ENCODE measurements at places on chromosomes 5 and 9.

DNA sequence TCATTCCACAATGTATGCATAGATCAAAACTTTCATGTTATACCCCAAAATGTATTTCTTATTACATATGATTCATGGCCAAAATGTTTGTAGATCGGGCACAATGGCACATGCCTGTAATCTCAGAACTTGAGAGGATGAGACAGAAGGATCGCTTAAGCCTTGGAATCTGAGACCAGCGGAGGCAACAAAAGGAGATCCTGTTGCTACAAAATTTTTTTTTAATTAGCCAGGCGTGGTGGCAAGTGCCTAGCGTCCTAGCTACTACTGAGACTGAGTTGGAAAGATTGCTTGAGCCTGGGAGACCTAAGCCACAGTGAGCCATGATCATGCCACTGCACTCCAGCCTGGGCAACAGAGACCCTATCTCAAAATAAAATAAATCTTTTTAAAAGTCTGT lies 89.9 kb downstream of the MAPKAP1 start:
- no peak for DNase-seq

DNA sequence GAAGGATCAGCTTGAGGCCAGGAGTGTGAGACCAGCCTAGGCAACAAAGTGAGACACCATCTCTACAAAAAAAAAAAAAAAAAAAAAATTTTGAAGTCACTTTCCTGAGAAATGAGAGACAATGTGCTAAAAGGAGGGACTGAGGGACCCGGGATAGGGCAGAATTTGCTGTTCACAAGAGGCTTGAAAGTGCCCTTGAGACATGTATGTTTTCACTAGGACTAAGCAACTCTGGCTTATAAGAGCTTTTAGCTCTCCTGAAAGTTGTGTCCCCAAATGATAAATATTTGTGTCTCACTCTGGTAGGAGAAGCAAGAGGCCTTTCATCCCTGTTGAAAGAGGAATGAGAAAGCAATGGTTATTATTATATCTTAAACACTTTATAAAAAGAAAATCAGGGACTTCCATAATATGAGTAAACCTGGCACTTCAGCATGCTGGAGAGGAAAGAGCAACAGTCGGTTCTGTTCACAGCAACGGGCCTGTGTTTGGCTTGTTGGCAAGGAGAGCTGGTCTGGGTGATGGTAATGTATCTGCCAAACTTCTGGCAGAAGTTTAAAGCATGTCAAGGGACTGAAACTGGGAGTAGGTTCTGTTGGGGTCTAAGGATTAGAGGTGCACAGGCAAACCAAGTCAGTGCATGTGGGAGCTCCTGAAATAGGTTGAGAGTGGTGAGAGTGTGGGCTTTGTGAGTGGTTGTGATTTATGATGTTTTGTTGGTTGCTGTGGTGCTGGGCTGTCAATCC lies 32.2 kb downstream of the ENTREP1 start:
- DNase-seq: no peak

DNA sequence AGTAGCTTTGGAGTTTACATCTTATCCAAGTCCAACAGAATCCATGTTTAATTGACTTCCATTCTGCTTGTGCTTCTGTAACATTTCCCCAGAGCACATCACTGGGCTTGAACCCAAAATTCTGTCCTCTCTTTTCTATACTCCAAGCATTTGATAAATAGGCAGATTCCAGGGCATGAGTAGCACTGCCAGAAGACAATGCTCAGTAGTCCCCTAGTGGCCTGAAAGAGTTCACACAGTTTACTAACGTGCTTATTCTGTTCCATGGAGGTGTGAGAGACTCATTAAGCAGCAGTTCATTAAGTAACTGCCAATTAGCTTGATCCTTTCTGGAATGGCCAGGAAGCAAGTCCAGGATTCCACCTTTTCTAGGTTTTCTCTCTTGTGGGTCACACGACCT lies 9.4 kb upstream of the GABRA6 start:
- no peak for DNase-seq

GRCh38 chr9:28471261-28471660 lies 898.0 kb upstream of the C9orf72 start:
- DNase-seq: no peak

DNA sequence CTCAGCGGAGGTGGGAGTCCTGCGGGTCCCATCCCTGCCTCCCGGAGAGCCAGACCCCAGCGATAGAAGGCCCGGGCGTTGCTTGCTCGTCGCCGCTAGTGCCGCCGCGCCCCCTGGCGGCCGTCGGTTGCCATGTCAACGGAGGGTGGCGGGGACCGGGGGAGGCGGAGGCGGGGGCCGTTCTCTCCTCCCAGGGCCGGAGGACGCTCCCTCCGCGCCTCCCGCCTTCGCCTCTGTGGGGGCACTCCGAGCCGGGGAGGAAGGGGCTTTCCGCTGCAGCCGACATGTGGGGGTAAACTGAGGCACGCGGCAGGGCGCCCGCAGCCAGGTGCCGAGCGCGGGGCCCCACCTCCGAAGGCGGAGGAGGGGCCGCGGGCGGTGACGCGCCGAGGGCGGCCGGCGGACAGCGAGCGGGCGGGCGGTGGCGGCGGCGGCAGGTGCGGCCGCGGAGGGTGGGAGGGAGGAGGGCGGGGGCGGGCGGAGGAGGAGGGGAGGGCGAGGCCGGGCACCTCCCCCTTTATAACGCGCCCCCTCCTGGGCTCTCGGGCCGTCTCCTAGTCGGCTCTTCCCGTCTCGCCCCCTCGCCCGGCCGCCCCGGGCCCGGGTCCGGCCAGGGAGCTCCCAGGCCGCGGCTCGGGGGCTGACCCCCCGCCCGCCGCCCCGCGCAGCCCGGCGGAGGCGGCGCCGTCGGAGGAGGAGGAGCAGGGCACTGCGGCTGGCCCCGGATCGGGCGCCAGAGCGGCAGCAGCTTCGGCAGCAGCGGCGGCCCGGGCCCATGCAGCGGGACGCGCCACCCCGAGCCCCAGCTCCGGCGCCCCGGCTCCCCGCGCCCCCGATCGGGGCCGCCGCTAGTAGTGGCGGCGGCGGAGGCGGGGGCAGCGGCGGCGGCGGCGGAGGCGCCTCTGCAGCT lies 556 bp upstream of the CDK9 start:
- DNase-seq: peak; percentile 18

GRCh38 chr5:147509041-147509709 lies 693 bp downstream of the DPYSL3 start:
- DNase-seq: no peak

GRCh38 chr9:69054989-69055388 lies 19.4 kb downstream of the FXN start:
- no peak for DNase-seq

DNA sequence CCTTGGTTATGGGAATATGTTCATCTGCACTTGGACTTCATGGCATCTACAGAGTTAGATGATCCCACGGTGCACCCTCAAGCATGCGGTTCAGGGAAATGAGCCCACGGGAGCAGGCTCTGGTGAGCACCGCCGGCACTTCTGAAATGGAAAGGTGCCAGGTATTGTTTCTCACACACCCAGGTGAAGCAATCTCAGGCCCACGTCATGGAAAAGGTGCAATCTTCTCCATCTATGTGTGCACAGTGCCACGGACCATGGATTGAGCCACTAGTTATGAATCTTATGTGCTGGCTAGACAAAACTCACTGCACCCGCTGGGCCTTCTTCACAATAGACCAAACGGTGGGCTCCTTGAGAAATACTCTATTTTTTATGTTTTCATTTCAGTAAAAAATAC lies 27.3 kb downstream of the IRX1 start:
- DNase-seq: no peak

Measured in NCI-H187 (cell line).